ENCODE measurements at places on chromosomes 3 and 15.

GRCh38 chr3:196789885-196790359, 50.3 kb downstream of the PAK2 start:
- no peak for DNase-seq

GRCh38 chr3:79572930-79573329, 194.9 kb downstream of the ROBO1 start:
- no peak for DNase-seq

- peak; percentile 44 for DNase-seq
These were observed 688 bp downstream of the SETD5 start for GRCh38 chr3:9397906-9398699.

DNA sequence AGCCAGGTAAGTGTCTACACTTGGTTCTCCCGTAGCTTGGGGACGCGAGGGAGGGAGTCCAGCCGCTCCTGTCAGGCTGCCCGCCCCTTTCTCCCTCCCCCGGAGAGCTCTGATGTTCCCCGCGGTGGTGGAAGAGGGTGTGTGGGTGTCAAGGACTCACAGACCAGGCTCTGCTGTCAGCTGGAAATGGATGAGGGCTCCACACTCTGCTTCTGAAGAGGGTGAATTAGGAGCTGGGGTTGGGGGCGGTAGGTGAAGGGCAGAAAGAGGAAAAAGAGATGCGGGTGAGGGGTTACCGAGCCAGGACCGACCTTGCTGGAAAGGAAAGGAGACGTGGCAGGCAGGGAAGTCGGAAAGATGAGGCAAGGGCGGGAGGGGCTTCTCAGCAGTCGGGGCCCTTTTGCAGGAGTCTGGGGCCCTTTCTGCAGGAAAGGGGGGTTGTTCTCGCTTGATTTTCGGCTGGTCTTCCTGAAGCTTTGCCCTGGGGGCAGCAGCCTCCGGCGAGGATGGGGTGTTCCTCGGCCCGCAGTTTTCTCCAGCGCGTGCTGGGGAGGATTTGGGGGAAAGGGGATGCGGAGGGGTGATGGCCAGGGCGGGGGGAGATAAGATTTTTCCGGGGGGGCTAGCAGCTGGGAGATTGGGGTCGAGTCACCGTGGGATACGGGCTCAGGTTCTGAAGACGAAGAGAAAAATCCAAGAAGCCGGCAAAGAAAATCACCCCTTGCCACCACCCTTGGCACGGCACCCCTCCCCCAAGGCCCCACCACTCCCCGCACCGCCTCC, 602 bp upstream of the BAHD1 start:
- DNase-seq, result peak; percentile 56

DNA sequence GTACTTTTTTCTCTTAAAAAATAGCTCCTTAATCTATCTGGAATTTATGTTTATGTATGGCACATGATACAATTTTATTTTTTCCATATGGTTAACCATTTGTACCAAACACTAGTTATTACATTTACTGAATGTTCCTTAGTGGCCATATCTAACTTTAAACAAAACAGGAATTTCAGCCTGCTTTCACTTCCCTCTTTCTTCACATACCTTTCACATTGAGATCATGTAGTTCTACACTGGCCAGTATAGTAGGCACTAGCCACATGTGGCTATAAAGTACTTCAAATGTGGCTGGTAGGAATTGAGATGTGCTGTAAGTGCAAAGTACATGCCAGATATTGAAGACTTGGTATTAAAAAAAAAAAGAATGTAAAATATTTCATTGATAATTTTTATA, 4.7 kb upstream of the RYK start:
- DNase-seq, result no peak

DNA sequence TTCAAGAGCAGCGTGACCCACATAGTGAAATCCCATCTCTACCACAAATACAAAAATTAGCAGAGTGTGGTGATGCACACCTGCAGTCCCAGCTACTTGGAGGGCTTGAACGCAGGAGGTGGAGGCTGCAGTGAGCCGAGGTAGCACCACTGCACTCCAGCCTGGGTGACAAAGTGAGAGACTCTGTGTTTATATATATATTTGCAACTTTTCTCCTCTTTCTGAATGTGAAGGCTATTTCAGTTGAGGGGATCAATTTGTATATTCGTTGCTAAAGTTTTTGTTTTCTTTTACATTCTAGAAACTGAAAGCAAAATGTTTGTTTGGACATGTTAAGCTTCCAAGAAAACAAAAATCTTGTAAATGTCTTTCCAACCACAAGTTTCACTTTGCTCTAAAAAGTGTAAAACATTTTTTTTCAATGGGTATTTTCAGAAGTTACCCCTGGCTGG, 29.8 kb upstream of the FAM98B start:
- no peak for DNase-seq

- DNase-seq, result peak; percentile 2
These were observed 646.4 kb upstream of the ADAMTS9 start for GRCh38 chr3:65334045-65334665.

GRCh38 chr15:66961407-66961884, 104.0 kb upstream of the SMAD3 start:
- DNase-seq, result no peak

GRCh38 chr3:49506906-49507305, 36.8 kb downstream of the DAG1 start:
- no peak for DNase-seq

DNA sequence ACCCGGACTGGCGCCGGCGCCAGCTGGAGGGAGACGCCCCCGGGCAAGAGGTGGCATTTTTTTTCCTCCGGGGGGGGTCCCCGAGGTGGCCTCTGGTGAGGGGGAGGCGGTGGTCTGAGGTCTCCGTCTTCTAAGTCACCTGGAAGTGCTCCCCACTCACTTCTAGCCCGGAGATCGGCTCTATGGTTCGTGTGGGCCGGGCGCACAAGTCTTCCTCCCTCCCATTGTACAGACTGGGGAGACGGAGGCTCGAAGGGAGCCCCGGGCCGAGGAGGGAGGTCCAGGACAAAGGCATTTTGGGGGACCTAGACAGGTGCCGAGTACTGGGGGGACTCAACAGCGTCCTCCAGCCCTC, 4.4 kb downstream of the GATA2 start:
- peak; percentile 60 for DNase-seq

DNA sequence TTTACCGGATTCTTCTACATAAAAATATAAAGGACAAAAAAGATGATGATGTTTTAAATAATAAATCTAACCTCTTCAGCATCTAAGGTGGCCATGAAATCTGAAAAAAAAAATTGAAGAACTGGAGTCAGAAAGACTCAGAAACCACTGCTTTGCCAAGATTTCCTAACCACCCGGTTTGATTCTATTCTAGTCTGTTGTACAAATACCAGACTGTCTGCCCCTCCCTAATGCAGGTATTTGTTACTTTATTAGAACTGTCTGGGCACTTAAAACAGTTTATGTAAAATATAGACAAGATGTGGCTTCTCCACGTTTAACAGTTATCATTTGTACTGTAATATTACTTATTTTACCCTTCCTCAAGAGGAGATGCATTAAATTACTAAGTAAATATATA, 48.8 kb downstream of the UACA start:
- no peak for DNase-seq

GRCh38 chr3:65039754-65040210, 352.0 kb upstream of the ADAMTS9 start:
- no peak for DNase-seq

- no peak for DNase-seq
These were observed 1061.9 kb downstream of the FHIT start for GRCh38 chr3:60189304-60189703.

DNA sequence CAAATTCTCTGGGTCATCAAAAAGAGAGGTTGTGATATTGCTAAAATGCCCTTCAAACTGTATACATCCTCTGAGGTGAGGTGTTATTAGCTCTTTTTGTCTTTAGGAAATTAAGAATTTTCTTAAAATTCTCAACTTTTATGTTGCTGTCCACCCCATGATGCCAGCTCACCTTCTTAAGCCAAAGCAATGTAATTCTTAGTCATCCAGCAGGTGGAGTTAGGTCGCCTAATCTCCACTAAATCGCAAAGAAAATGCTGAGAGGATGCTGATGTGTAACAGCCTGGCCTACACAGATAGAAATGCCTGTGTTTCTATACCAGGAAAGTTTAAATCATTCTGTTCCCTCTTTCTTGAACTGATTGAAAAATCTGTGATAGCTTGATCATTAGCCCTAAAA, 770.2 kb upstream of the ALCAM start:
- DNase-seq, result peak; percentile 48

- DNase-seq, result peak; percentile 65
These were observed 157.2 kb downstream of the LRRC28 start for GRCh38 chr15:99408236-99409096.

DNA sequence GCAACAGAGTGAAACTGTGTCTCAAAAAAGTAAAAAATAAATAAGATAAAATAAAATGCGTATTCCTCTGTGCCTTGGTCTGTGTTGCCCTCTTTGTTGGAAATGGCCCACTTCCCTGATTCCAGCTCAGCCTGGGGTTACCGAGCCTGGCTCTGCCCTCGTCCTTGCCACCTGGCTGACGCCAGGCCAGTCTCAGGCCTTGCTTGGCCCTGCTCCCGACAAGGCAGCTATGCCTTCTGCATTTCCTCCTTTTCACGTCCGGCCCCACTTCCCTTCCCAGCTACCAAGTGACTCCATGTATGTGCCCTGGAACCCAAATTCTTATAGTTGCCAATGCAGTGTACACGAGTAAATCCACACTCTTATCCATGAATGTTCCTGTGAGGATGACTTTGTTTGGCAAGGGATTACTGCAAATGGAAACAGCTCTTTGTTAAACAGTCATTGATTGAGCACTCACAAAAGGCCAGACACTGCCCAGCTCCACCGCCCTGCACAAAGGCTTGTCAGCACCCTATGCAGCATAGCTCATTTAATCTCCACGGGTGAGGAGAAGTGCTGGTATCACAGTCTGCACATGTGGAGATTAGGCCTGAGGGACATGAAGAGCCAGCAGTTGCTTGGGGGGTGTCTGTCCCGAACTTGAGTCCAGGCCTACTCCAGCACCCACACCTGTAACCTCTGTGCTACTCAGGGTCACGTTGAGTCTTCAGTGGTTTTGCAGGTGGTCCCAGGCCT, 25.1 kb downstream of the SPSB4 start:
- DNase-seq, result no peak

DNA sequence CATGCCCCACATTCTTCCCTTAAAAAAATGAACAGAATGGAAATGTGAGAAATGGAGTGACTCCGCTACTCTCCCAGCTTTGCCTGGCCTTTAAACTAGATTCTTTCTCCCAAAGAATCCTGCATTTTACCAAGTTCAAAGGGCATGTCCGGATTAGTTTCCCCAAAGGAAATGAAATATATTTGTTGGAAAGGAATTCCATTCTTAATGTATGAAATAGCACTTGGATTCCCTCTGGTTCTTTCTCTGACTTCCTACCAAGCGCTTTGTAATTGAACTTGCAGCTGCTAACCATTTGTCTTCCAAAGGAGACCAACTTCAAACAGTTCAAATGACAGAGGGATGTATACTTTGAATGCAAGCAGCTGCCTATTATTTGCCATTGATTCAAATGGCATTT, 18.9 kb downstream of the MAP2K1 start:
- no peak for DNase-seq

GRCh38 chr15:69342460-69343076, 43.9 kb downstream of the PAQR5 start:
- DNase-seq, result no peak

GRCh38 chr15:87082581-87082980, 1002.9 kb downstream of the AGBL1 start:
- DNase-seq, result no peak

GRCh38 chr15:26631894-26632293, 141.0 kb downstream of the GABRB3 start:
- no peak for DNase-seq

DNA sequence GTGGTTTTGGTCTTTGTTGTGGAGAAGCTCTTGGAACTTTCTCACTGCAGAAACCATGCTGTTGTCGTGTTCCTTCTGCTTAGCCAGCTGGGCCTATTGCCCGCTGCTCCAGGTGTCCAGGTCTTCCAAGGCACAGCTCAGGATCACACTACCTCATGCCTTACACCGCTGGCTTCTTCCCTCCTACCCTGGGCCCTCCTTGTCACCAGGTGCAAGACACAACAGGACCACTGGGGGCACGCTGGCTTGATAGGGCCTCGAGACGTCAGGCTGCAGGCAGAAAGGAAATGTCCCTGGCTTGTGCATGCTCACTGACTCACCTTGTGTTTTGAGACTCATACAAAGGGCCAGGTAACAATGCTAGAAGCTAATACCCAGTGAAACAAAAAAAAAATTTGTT, 32.3 kb downstream of the PAQR9 start:
- DNase-seq, result no peak

GRCh38 chr3:34254285-34254684, 455.9 kb downstream of the PDCD6IP start:
- no peak for DNase-seq

GRCh38 chr3:54785976-54786375, 141.9 kb downstream of the LRTM1 start:
- DNase-seq, result no peak

- DNase-seq, result peak; percentile 79
These were observed at the start of gene SLC49A4 for GRCh38 chr3:122794779-122795673. SLC49A4 (plus strand) TSS chr3:122795069; CDS start chr3:122795193, 124 bp downstream.

DNA sequence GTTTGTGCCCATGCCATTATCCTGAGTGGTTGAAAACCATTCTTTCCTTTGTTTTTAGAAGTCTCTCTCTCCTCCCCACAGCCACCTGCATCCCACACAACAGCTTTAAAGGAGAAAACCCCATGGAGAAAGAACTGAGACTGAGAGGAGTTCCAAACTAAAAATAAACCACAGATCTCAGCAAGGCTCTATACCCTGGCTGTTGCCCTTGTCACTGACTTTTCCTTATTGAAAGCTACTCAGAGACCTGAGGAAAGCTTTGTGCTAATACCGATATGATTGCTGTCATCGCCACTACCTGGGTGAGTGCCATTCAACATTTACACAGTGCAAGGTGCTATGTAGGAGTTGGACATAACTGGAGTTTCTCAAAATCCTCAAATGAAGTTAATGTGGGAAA, 55.5 kb upstream of the RASGRP1 start:
- DNase-seq, result no peak

GRCh38 chr15:57196865-57197264, 179.4 kb upstream of the CGNL1 start:
- DNase-seq, result no peak

DNA sequence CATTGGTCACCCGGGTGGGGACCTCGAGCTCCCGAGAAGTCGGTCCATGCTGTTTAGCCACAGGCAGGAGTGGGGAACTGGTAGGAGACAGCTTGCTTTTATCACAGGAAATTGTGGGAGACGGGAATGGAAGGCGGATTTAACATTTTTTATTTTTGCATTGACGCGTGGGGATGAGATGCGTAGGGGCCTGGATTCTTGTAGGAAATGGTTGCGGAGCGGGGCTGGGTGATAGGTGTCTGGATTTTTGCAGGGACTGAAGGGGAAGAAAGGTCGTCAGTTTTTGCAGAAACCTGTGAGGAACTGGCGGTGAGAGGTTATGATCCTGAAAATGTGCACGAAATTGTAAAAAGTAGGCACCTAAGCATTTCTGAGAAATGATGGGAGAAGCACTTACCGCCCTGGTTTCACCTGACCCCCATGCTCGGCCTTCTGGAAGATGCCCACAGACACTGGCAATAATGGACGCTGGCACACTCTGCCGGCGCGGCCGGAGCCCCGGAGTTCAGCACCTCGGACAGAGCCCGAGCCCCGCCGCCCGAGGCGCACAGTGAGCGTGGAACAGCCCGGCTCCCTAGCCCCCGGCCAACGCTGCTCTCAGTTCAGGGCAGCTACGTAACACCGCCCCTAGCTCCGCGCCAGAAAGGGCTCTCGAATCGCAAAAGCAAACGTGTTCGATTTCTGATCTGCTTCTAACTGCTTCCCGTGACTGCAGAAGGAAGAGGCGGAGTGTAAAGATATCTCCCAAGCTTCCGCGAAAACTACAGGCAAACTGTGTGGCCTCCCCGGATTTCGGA, 928 bp downstream of the ANKRD34C start:
- DNase-seq, result peak; percentile 31
